ENCODE measurements at places on chromosomes 5 and 9. TPM values are rescaled to one million over a fixed set of nuclear protein-coding genes. Genes with fewer than 3 reads are reported as not detected.

DNA sequence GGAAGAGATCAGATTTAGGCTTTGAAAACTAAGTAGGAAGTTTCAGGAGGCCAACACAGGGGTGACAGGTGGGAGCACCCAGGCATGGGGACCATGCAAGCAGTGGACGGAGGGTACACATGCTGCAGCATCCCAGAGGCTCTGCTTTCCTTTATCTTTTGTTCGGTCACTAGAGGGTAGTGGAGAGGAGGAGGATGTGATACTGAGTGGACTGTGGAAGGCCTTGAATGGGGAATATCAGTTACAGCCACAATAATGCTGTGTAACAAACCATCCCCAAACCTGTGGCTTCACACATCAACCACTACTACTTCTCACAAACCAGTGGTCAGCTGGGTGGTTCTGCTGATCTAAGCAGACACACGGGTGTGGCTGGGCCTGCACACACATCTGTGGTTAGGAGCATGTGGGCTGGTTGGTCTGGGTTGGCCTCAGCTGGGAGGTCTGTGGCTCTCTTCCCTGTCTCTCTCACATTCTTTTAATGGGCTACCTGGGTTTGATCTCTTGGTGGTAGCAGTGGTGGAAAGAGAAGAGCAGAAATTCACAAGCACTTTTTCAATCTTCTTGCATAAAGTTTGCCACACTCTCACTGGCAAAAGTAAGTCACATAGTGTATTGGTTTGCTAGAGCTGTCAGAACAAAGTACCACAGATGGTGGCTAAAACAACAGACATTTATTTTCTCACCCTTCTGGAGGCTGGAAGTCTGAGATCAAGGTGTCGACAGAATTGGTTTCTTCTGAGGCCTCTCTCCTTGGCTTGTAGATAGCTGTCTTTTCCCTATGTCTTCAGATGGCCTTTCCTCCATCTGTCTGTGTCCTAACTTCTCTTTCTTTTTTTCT, 238.7 kb downstream of the AGTPBP1 start:
- no peak for DNase-seq

- DNase-seq = no peak
Observed at GRCh38 chr9:126763130-126763764, 41.6 kb upstream of the ZBTB43 start.

DNA sequence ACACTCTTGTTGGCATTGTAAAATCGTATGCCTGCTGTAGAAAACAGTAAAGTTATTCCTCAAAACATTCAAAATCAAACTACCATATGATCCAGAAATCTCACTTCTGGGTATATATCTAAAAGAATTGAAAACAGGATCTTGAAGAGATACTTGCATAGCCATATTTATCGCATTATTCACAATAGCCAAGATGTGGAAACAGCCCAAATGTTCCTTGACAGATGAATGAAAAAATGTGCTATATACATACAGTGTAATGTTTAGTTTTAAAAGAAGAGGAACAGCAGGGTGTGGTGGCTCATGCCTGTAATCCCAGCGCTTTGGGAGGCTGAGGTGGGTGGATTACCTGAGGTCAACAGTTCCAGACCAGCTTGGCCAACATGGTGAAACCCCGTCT, 234.1 kb upstream of the DAB2 start:
- DNase-seq = no peak

DNA sequence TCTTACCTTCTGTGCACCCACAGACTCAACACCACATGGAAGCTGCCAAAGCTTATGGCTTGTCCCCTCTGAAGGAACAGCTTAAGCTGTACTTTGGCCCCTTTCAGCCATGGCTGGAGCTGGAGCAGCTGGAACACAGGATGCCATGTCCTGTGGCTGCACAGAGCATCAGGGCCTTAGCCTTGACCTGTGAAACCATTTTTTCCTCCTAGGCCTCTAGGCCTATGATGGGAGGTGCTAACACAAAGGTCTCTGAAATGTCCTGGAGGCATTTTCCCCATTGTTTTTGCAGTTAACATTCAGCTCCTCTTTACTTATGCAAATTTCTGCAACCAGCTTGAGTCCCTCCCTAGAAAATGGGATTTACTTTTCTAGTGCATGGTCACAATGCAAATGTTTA, 461.4 kb upstream of the TYRP1 start:
- no peak for DNase-seq

GRCh38 chr5:170256571-170256970, 23.8 kb downstream of the C5orf58 start:
- DNase-seq = no peak

DNA sequence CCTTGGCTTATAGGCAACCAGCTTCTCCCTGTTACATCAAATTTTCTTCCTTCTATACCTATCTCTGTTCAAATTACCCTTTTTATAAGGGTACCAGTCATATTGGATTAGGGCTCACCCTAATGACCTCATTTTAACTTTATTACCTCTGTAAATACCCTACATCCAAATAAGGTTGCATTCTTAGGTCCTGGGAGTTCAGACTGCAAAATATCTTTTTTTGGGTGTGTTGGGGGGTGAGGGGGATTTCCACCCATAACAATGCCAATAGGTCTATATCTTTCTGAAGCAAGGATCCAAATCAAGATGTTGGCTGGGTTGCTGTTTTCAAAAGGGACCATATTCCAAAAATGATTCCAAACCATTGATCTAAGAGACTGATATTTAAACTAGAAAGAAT, 141.7 kb downstream of the XRCC4 start:
- no peak for DNase-seq

- no peak for DNase-seq
Observed at GRCh38 chr5:96195123-96195522, 233.5 kb upstream of the ELL2 start.

GRCh38 chr9:97510797-97511654, 9.6 kb downstream of the TMOD1 start:
- no peak for DNase-seq

- no peak for DNase-seq
Observed at GRCh38 chr9:16315720-16316119, 554.8 kb downstream of the BNC2 start.

- DNase-seq = no peak
Observed at GRCh38 chr9:112371060-112371459, 8.8 kb upstream of the HSDL2 start.

DNA sequence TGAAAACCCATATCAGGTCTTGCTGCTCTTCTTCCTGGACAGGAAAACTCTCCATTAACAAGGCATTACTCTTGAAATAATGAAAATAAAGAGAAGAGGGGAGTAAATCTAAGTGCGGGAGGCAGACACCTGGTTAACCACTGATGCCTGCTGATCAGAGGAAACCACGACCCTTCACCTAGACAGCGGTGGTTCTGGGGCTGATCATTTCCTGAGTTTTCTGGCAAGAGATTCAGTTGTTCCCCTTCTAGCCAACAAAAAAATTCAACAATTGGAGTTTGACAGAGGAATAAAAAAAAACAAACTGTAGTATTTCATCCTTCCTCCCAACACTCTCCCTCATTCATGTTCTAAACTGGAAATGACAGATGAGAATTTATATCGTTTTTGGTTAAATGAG, 3.0 kb downstream of the RLN2 start:
- peak; percentile 21 for DNase-seq

DNA sequence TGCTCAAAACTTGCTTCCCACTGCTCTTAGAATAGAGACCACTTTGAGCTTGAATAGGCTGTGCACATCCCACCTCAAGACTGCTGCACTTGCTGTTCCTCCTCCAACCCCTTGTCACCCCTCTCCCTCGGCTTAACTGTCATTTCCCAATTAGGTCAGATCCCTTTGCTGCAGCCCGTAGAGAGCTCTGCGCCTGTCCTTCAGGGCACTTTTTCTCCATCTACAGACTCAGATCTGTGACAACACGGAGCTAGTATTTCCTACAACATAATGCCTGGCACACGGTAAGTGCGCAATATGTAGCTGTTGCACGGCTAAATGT, 485 bp upstream of the HABP4 start:
- no peak for DNase-seq

The PLPP1 gene
- total RNA-seq = 8.4 TPM

The OR2V2 gene
- not detected for total RNA-seq

The KIF24 gene
- 5.3 TPM for total RNA-seq
